Activated naive CD8-positive, alpha-beta T cell treated with anti-CD3 and anti-CD28 coated beads for 36 hours (primary cell): ENCODE measurements at places on chromosomes 4 and X.

DNA sequence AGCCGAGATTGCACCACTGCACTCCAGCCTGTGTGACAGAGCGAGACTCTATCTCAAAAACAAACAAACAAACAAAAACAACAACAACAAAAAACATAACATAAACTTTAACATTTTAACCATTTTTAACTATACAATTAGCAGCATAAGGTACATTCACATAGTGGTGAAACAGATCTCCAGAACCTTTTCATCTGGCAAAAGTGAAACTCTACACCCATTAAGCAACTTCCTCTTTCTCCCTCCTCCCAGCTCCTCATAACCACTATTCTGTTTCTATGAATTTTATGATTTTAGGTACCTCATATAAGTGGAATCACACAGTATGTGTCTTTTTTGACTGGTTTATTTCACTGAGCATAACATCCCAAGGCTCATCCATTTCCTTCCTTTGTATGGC is 103.6 kb downstream of the FAM13A start:
- DNase-seq: no peak

DNA sequence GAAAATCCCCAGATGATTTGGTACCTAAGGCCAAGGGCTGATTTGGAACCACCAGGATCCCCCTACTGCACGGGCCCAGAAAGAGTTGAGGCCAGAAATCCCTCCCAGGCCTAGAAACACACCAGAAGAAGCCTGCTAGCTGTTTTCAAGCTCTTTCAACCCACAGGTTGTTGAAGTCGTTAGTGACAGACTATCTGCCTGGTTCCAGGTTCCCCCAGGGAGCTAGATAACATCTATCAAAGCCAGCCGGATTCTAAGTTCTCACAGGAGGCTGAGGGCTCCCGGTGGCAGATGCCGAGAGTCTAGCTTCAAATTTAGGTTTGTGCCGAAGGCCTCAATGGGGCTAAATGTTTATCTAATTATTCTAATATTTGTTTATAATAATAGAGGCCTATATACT is 132.0 kb upstream of the ATP6AP2 start:
- no peak for DNase-seq

DNA sequence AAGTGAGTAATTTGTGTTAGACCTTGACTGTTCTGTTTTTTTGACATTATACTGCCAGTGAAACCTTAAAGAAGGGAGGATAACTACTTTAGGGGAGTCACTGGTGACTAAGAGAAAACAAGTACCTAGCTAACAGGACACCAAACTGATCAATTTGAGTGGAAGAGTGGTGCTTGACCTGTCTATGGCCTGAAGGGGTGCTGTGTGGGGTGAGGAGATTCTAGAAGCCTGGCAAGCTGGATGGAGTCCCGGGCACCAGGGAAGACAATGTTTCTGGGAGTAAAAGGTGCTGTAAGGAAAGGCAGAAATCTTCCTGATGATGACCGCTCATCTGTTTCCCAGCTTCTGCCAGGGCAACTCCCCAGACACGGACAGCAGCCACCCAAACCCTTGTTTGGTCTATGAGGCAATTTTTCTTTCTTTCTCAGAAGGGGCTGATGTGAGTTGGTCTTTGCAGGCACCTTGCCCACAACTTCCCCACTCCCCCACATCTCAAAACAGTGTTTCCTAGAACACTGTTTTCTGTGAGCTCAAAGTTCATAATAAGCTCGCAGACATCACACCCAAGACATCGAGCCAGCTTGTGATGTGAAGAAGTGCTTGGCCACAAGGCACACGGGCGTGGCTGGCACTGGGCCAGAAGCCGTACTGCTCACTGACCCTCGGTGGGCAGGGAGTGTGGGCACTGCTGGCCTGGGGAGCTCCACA is 4.6 kb downstream of the TXK start:
- DNase-seq: peak; percentile 65

DNA sequence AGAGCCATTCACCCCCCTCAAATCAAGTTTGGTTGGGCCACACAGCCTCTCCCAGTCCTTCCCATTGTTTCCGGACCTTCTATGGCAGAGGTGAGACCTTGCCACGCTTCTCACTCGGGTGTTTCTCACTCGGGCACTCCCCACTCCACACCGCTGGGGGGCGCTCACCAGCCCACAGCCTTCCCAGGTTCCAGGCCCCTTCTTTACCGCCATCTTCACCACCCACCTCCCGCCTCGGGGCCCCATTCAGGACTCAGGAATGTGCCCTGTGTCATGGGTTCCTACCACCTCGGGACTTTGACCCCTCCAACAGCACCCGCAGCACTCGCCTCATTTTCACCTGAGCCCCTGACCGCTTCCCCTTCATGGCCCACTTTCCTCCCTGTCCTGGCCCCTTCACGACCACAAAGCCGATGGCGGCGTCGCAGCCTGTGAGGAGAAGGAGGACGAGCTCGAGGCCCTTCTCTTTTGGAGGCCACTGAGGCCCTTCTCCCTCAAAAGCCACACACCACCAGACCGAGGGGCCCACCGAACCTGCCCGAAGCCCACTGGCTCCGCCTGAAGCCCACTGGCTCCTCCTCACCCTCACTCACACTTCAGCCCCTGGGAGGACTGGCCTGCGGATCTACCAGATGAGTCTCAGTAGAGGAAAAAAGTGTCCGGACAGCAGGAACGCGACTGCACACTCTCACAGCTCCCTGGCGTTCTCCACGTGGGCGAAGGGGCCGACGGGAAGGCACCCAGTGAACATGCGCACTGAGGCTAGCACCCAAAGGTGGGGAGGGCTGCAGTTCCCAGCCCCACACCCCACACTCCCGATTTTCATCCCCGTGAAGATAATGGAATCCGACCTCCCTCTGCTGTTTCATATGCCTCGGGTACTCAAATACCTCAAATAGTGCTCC is at the start of gene PAGE1:
PAGE1 (minus strand) TSS at position 709 of the 905 bp plus-strand sequence. CDS start 1,214 bp downstream, outside the sequence.
- no peak for DNase-seq

- no peak for DNase-seq
Observed at GRCh38 chr4:121199742-121200561, 35.8 kb upstream of the TNIP3 start.

GRCh38 chr4:176387571-176387970 is 67.8 kb downstream of the SPCS3 start:
- no peak for DNase-seq

DNA sequence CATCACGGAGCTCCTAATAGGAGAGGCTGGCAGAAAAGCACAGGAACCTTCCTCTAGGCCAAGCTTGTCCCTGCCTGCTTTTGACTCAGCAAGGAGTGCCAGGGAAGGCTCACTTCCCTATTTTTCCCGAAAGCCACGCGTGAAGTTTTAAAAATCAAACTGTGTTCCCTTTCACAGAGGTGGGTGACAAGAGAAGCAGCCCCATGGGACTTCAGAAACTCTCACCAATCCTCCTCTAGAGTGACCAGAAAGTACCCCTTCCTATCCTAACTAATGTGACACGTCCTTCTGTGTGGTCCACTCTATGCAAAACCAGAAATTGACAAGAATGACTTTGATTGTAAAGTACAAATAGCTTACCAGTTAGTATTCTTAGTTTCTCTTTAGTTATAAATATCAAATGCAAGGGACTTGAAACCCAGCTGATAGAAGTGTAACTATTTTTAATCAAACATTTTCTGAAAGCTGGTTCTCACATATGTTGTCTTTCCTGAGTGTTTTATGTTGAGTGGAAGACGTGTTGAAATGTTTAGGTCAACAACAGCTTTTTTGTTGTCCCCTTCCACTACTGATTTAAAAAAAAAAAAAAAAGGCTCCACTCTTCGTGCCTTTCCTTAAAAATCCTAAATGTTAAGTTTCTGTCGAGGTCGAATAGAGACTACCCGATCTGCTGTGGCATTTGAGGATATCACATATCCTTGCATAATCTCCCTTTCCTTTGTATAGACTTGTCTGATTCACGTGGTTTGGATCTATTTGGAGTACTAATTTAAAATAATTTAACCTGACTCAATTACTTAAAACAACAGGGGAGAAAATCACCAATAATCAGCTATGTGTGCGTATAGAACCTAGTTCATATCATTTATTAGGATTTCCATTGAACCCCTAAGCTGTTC is 42.1 kb downstream of the NFKB1 start:
- DNase-seq: no peak

GRCh38 chr4:78292341-78292740 is 235.2 kb downstream of the FRAS1 start:
- DNase-seq: no peak

GRCh38 chrX:337331-337831 is 18.8 kb upstream of the GTPBP6 start:
- no peak for DNase-seq

GRCh38 chr4:24013668-24014422 is 124.0 kb upstream of the PPARGC1A start:
- no peak for DNase-seq

- DNase-seq: no peak
Observed at GRCh38 chr4:95319169-95319568, 229.6 kb downstream of the UNC5C start.

GRCh38 chr4:1194010-1194900 is 21.9 kb upstream of the SPON2 start:
- no peak for DNase-seq

DNA sequence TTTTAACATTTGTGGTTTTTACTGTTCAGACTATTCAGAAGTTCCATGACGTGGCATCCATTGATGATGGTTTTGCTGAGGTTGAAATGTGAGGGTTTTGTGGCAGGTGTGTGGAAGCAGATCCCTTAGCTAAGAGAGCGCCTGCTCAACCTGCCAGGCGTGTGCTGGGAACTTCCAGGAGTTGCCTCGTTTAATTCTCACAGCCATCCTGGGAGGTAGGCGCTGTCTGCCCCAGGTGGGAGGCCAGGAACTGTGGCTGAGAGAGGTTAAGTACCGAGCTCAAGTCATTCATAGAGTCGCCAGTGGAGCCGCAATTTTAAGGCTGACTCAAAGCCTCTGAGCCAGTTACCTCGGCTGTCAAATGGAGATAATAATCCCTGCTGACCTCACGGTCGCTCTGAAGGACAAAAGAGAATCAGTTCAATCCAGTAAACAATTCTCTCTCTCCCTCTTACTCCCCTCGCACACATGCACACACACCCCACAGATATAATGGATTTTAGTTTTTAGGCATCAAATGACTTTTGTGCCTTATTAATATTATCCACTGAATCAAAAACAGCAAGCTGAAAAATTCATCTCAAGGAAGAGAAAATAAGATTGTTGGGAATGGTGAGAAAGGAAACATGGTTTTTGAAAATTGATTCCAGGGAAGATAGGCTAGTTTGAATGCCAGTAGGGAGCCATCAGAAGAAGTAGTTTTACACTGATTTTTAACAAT is 171.3 kb downstream of the PTTG2 start:
- DNase-seq: peak; percentile 79

DNA sequence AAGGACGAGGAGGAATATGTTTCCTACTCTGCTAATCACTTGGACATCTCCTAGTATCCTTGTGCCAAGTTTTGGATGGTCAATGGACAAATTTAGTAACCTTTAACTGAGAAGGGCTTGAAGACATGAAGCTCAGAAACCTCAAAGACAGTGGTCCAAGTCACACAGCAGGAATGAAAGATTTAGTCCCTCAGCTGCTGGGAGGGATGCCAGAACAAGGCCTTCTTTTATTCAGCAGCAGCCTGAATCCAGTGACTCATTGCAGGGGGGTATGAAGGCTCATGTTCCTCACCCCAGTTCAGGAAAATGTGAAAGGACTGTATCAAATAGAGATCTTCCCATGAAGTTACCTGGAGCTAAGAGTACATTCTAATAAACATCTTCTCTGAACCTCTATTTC is 214.9 kb upstream of the UGT8 start:
- DNase-seq: no peak

GRCh38 chrX:48523682-48524081 is 2.1 kb downstream of the EBP start:
- DNase-seq: no peak

- peak; percentile 74 for DNase-seq
Observed at GRCh38 chr4:4575284-4576211, 33.7 kb upstream of the STX18 start.

- DNase-seq: no peak
Observed at GRCh38 chr4:70808151-70808550, 31.5 kb downstream of the GRSF1 start.

GRCh38 chrX:105017641-105018040 is 202.9 kb downstream of the TEX13A start:
- no peak for DNase-seq

DNA sequence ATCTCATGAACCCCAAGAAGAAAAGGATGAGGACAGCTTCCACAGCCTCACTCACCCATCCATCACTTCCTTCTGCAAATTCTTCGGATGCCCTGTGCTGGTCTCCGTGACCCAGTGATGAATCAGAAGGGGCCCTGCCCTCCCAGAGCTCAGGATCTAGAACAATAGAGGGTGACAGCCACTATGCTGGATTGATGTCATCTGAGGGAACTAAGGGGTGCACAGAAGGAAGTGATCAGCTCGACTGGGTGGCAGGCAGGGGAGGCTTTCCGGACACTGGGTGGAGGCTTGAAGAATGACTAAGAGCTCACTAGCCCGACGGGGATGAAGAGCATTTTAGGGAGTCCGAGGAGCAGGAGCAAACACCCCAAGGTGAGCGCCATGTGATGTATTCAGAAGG is 1.4 kb upstream of the ZNF185 start:
- DNase-seq: no peak
